ENCODE measurements at places on chromosomes 3 and 15. TPM values are rescaled to one million over a fixed set of nuclear protein-coding genes. Genes with fewer than 3 reads are reported as not detected.

DNA sequence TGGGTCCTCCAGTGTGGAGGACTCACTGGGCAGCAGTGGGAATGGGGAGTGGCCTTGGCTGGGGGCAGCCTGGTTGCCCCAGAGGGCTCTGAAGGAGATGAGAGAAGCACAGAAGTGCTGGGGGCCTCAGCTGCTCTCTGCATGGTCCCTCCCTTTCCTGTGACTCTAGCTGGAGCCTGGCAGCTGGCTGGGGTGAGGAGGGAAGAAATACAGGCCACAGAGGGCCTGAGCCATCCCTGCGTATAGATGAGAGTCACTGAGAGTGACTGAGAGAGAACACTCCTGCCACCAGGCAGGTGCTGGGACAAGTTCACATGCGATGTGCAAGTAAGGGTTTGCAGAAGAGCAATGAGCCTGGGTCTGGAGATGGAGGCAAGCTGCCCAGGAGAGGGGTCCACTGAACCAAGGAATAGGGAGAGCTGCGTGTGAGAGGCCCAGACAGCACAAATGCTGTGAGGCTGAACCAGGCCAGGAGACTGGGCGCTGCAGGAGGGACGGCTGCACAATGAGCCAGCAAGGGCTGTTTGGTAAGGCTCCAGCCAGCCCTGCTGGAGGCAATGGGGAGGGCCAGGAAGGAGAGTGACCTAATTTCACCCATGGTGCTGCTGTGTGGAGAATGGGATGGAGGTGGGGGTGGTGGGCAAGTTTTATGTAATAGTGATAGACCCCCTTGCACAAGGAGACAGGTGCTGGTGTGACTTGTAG lies 87.2 kb downstream of the CLSTN2 start:
- no peak for DNase-seq

GRCh38 chr3:145182196-145182911 lies 978.6 kb downstream of the PLOD2 start:
- no peak for DNase-seq

DNA sequence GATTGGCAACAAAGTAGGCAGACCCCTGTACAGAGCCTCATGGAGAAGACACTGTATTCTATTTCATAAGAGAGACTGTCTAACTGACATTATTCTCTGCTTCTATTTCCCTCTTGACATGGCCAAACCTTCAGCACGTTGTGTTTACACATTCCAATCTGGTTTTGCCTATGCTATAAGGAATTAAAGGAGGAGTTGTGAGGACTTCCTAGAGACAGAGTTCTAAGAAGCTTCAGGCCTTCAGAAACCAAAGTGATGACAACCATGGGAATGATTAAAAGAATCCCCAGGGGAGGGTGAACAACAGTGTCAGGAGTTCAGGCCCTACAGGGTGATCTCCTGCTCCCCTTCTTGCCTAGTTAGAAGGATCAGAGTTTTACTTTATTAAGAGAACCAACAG lies 44.9 kb upstream of the CAPN7 start:
- no peak for DNase-seq

GRCh38 chr3:113179235-113179824 lies 32.0 kb upstream of the BOC start:
- no peak for DNase-seq

- DNase-seq: no peak
These were observed 206.6 kb downstream of the FOXP1 start for GRCh38 chr3:71376911-71377310.

DNA sequence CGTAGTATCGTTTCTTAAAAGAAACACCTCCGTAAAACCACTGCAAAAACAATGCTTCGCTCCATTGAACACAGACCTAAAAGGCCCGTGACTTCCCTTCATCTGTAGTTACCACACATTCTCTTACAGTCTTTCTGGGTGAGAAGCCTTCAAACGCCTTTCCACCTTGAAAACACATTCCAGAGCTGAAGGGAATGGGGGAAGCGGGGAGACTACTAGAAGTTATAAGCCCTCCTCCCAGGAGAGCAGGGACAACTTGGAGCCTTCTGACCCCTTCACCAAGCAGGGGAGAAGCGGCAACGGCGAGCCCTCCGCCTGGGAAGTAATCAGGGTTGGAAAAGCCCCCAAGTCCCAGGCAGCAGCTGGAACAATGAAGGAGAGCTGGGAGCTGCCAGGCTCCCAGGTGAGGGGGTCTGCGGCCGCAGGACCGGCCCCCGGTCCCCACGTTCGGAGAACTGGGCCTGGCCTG lies 461 bp downstream of the SECISBP2L start:
- DNase-seq: peak; percentile 25

DNA sequence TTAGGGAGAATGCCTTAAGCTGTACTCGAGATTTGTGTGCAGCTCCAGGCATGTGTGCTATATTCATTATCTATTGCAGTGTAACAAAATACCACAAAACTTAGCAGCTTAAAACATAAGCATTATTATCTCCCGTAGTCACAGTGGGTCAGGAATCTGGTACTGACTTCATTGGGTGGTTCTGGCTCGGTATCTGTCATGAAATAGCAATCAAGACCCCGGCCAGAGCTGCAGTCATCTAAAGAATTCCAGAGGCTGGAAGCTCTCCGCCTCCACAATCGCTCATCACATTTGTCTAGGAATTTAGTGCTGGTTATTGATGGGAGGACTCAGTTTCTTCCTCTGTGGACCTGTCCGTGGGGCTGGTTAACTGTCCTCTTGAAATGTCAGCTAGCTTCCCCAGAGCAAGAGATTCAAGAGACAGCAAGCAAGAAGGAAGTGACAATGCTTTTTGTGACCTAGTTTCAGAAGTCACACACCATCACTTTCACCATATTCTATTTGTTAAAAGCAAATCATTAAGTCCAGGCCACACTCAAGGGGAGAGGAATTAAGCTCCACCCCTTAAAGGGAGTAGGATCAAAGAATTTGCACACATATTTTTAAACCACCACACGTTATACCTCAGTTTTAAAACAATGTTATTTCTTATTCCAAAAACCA lies 76.1 kb downstream of the TOP2B start:
- no peak for DNase-seq

DNA sequence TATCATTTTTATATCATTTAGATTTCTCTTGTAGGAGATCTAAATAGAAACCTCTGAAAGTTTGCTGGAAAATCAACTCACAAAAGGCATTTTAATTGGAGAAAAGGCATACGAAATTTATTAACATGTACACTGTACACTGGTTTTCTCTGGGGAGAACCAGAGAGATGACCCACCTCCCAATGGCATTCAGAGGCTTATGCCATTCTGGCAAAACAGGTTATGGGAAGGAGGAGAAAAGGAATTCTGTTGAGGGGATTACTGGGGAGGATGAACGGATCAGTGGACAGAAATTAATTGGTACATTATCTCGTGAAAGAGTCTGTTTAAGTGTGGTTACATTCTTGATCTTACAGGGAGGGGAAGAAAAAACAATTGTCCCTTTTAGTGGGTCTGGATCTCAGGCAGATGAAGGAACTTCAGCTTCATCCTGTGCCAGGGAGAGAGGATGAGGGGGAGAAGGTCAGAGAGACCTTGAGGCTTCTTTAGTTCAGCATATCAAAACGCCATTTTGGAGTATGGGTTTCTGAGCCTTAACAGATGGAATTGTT lies 16.5 kb downstream of the RAB11A start:
- peak; percentile 93 for DNase-seq

Gene PTH1R
- not detected for total RNA-seq

Gene FOXB1
- not detected for total RNA-seq

DNA sequence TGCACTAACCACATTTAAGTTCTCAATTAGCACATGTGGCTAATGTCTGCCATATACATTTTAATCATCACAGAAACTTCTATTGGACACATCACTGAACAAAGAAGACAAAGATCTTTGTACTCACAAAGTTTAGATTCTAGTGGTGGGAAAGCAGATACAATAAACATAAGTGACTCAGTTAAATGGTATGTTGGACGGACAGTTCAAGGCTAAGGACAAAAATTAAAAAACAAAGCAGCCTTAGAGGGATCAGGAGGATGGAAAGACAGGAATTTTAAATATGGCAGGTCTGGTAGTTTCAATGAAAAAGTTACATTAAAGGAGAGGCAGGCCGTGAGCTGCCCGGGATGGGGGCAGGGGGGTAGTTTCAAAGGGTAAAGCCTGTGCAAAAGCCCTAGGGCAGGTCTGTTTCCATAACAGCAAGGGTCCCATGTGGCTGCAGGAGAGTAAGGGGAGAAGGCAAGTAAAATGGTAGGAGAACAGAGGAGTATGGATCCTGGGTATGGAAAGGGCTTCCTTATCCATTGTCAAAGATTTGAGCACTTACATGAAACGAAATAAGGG lies 220.7 kb downstream of the FHIT start:
- DNase-seq: peak; percentile 45

Gene RTP2
- total RNA-seq: not detected

Gene SLC28A1
- total RNA-seq: not detected

Gene A4GNT
- total RNA-seq: not detected

DNA sequence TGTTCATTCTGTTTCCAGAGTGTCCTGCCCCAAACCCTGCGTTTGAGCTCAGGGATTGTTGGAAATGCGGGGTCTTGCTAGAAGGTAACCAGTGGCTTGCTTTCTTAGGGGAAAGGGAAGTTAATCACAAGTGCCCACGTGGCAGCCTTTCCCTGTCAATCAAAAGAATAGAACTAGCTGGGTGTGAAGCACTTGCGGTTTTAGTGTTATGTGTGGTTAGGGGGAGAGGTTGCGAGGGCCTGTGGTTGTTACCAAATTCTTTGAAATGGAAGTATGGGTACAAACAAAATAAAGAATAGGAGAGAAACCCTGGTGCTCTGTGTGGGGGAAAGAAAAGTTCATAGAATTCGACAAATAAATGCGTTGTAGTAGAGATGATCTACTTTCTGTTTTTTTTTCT lies 67.6 kb downstream of the FNDC3B start:
- DNase-seq: no peak

Gene SLC12A6
- 2.9 TPM for total RNA-seq

DNA sequence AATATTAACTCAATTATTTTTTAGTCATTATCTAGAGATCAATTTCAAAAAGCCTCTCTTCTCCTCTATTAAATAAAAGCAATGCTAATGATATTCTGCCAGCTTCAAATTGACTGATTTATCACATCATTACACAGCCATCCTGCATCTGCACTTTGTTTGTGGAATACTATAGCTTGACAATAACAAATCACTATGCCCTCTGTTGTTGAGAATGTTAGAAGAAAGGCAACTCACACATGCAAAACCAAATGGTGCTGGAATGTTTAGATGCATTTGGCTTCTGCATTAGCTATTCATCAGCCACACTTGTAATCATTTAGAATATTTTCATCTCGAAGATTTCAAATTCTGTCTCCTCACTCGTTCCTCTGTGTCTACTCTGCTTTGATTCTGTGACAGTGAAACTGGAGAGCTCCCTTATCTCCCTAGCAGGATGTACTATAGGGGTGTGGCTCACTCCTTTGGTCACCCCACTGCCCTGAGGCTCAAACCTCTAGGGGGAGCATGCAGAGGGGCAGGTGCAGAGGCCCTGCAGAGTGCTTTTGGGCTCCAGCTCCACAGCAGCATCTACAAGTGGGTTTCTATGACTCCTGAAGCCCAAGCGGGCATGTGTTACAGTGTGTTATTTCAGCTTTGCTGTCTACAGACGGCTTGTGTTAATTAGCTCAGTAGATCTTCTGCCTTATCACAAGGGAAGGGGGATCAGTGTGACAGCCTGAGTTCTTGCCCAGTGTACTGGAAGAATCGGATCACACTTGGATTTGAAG lies 454.1 kb upstream of the BCHE start:
- no peak for DNase-seq

DNA sequence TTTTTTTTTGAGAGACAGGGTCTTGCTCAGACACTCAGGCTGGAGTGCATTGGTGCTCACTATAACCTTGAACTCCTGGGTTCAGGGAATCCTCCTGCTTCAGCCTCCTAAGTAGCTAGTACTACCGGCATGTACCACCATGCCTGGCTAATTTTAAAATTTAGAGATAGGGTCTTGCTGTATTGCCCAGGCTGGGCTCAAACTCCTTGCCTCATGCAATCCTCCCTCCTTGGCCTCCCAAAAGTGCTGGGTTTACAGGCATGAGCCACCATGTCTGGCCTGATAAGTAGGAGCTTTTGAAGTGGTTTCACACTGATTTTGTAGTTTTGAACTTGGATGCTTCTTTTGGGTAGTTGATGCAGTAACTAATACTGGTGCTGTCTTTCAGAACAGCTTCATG lies 7.8 kb downstream of the MAP2K1 start:
- DNase-seq: no peak

Gene RYR3
- total RNA-seq: 0.08 TPM

Gene LMAN1L
- not detected for total RNA-seq

Gene C15orf62
- total RNA-seq: not detected

Gene PLSCR2
- total RNA-seq: not detected

Gene LEKR1
- total RNA-seq: not detected

Gene DCLK3
- total RNA-seq: not detected

DNA sequence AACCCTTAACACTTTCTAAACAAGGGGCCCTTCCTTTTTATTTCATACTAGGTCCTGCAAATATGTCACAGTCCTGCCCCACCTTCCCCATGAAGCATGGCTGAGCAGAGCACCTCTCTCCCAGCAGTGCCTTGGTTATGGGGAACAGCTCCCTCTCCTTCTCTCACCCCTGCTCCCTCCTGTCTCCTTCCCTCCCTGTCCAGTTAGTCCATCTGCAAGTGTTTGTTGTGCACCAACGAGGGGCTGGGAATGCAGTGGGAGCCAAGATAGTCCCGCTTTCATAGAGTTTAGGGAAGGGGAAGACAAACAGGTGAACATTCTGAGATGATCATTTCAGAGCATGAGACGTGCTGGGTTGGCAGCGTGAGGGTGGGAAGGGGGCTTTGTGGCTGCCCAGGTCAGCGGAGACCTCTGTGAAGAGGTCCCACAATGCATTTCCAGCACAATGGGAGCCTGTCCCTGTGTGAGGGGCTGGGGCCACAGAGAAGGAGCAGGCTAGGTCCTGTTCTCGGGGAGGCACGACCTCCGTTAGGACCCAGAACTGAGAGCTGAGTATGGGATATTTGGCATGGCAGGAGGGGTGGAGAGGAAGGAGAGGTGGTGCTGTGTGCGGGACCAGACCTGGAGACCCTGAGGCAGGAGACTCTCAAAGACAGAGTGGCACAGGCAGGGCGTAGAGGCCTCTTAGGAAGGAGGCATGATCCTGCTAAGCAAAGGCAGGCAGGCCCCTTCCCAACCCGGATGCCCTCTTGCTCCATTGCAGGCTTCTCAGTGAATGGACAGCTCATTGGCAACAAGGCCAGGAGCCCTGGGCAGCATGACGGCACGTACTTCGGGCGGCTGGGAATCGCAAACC lies 5.5 kb upstream of the ITIH3 start:
- DNase-seq: no peak

Gene MYRIP
- total RNA-seq: 0.21 TPM

DNA sequence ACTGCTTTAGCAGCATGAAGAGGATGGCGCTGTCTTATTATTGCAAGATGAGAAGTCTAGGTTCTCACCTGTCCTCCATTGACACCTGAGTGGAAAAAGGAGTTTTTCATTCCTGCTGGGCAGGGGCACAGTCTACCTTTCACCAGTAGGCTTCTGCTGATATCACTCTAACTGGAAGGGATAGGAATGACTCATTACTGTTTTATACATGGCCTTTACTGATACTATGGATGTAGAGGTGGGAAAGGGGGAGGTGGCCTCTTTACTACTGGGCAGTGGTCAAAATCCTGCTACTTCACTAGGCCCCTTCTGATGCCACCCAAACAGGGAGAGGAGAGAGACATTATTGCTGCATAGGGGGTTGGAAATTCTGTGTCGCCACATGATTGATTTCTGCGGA lies 97.8 kb downstream of the BBX start:
- DNase-seq: no peak

All from SK-MEL-5 (cell line).